ENCODE measurements at places on chromosomes 3 and 15. TPM values are rescaled to one million over a fixed set of nuclear protein-coding genes. Genes with fewer than 3 reads are reported as not detected.

DNA sequence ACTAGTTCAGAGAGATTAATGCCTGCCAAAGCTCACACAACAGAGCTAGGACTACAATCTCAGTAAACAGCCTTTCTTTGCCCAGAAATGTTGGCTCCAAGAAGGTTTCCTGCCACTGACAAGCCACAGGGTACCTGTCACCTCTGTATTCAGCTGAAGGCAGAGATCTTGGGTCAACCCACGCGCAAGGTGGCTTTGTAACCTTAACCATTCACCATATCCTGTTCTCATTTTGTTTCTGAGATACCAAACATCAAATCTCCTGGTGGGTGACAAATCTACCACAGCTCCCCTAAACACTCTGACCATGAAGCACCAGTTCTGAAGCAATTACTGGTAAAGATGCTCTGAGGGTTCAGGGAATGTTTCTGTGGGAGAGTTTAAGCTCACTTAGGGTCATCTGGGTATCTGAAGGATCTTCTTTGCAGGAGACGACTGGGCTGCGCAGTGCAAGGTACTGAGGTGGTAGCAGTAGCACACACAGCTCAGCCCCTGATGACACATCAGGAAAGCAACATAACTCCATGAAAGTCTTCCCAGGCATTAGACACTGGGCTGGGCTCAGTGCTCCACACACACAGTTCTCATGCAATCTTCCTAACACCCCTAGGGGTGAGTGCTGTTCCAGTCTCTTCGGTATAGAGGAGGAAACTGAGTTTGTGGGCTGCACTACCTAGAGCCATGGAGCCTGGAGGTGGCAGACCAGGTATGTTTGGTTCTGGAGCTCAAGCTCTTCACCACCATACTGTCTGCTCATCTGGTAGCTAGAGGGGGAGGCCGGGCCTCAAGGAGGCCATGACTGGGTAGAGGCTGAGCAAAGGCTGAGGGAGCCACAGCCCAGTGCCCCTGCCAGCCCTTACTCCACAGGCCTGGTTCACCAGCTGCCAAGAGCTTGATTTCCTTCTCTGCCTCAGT, 7.7 kb downstream of the CXCR6 start:
- H3K27me3 ChIP-seq = no peaks in the 10 kb centered on the region
- H3K27ac ChIP-seq = no peak overlapping the region
- H3K4me3 ChIP-seq = no peak overlapping the region
- H3K4me1 ChIP-seq = no peaks in the 10 kb centered on the region

The FILIP1L gene
- total RNA-seq = 0.24 TPM

The KCNMB2 gene
- not detected for total RNA-seq

- peak overlapping the region; percentile 79 for H3K27ac ChIP-seq
- no peak for DNase-seq
- H3K4me1 ChIP-seq = peaks cover 51% of the 10 kb centered on the region
- H3K36me3 ChIP-seq = no peaks in the 10 kb centered on the region
- peak overlapping the region; percentile 57 for H3K4me3 ChIP-seq
These were observed 815 bp downstream of the BCL2A1 start for GRCh38 chr15:79970181-79970580.

The RAB6B gene
- total RNA-seq = not detected

- no peak for DNase-seq
- H3K27me3 ChIP-seq = no peaks in the 10 kb centered on the region
- H3K4me3 ChIP-seq = no peak overlapping the region
These were observed 38.2 kb upstream of the SNRK start for GRCh38 chr3:43248185-43248583.

The ACP3 gene
- 0.39 TPM for total RNA-seq

- peaks cover 3% of the 10 kb centered on the region for H3K27me3 ChIP-seq
- DNase-seq = no peak
- no peak overlapping the region for H3K27ac ChIP-seq
- no peak overlapping the region for H3K4me3 ChIP-seq
These were observed 58.6 kb downstream of the MB21D2 start for GRCh38 chr3:192858849-192859585.

The CHRNA3 gene
- total RNA-seq = not detected

- no peak for DNase-seq
- no peak overlapping the region for H3K27ac ChIP-seq
- no peak overlapping the region for H3K4me3 ChIP-seq
These were observed 318.4 kb upstream of the COL8A1 start for GRCh38 chr3:99319961-99320360.

DNA sequence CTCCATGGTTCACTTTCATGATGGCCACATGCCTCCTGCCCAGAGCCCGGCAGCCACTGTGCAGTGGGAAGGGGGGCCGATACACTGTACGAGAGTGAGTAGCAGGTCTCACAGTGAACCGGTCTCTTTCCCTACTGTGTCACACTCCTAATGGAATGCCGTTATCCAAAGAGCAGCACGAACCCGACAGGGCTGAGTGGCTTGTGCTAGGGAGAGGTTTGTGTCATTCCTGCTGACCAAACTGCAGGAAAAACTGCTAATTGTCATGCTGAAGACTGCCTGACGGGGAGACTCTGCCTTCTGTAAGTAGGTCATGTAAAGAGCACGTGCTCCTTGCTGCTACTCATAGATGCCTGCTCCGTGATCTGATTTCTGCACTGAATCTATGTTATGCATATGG, 105.1 kb downstream of the ARPP21 start:
- no peak for DNase-seq
- H3K4me1 ChIP-seq = peaks cover 16% of the 10 kb centered on the region
- no peak overlapping the region for H3K4me3 ChIP-seq
- no peak overlapping the region for H3K27ac ChIP-seq

DNA sequence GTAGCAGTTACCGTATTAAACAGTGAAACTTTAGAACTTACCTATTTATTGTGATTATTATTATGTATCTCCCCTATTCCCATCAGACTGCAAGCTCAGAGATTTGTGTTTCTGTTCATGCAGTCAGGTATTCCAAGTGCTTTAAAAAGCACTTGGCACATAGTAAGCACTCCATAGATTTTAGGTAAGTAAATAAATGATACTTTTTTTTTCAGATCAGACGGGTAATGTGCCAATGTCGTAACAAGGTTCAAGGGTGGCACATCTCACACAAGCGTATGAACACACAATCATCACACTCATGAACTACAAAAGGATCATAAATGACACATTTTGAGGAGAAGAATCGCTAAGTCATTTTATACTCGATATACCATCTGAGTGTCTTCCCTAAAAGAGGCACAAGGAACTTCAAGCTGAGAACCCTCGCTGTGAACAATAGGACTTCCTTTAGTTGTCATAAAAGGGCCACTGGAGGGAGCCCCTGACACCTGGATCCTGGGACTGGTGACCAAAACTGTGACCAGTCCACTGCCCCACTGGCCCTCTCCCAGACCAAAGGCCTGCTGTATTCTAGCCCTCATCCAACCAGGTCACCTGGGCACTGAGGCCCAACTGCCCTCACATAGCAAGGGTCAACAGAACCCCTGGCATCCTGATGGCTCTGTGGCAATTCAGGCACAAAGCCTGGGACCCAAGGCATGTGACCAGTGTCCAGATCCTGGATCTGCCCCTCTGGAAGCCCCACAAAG, 32.1 kb downstream of the KIF9 start:
- H3K27ac ChIP-seq = no peak overlapping the region
- no peaks in the 10 kb centered on the region for H3K36me3 ChIP-seq
- no peak overlapping the region for H3K4me3 ChIP-seq
- H3K4me1 ChIP-seq = no peaks in the 10 kb centered on the region
- DNase-seq = no peak

- no peaks in the 10 kb centered on the region for H3K36me3 ChIP-seq
- H3K27ac ChIP-seq = peak overlapping the region; percentile 87
- no peak overlapping the region for H3K4me3 ChIP-seq
- H3K4me1 ChIP-seq = peaks cover 60% of the 10 kb centered on the region
- H3K27me3 ChIP-seq = no peaks in the 10 kb centered on the region
These were observed 12.6 kb downstream of the SLC12A6 start for GRCh38 chr15:34324933-34325332.

- no peak for DNase-seq
- H3K27ac ChIP-seq = no peak overlapping the region
- no peaks in the 10 kb centered on the region for H3K36me3 ChIP-seq
- H3K4me1 ChIP-seq = no peaks in the 10 kb centered on the region
These were observed 227.2 kb upstream of the ROBO2 start for GRCh38 chr3:76812649-76813242.

DNA sequence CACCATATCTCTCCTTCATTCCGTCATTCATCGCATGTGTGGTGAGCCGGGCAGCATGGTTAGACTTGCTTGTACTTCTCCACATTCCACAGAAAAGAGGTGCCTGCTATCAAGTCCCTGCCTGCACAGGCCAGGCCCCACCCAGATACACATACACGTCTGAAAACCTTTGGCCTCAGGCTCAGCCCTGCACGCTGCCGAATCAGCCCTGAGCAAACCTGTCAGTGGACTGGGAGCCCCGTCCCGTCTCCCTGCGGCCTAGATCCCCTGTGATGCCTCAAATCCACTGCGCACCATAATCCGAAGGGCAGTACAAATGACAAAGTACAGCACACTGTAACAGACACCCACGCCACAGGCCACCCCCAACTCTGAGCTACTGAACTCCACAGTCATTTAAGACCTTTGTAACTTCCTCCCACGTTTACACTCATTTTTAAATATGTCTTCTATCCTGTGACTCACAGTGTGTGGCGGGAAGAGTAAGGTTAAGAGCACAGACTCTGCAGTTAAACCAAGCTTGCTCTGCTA, 67.1 kb downstream of the MB21D2 start:
- DNase-seq = no peak
- H3K4me3 ChIP-seq = no peak overlapping the region
- no peaks in the 10 kb centered on the region for H3K4me1 ChIP-seq

DNA sequence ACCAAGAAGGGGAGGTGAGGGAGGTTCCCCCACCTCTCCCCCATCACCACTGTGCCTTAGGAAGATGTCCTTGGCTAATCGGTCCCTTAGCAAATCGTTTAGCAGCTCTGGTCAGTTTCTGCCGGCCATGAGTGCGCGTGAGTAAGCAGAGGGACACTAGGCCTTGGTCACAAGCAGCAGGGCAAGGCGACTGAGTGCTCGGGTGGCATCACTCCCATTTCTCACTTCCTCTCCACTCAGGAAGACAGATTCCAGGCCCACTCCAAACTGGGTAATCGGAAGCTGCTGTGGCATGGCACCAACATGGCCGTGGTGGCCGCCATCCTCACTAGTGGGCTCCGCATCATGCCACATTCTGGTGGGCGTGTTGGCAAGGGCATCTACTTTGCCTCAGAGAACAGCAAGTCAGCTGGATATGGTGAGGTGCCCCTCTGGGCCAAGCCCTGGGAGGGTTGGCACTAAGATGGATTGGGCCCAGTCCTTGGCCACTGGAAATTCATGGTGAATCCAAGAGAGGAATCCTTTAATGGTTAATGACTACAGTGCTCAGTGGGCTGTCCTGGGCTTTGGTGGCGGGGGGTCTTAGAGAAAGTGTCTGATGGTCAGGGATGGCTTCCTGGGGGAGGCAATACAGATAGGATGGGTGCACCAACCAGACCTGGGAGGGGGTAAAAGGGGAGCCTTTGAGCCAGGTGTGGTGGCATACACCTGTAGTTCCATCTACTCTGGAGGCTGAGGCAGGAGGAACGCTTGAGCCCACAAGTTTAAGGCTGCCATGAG, 4.0 kb downstream of the PARP3 start:
- H3K36me3 ChIP-seq = no peaks in the 10 kb centered on the region
- no peak overlapping the region for H3K27ac ChIP-seq
- no peak overlapping the region for H3K4me3 ChIP-seq
- no peak for DNase-seq

The IQCH gene
- 2.2 TPM for total RNA-seq

The ITGB5 gene
- total RNA-seq = 1.4 TPM

DNA sequence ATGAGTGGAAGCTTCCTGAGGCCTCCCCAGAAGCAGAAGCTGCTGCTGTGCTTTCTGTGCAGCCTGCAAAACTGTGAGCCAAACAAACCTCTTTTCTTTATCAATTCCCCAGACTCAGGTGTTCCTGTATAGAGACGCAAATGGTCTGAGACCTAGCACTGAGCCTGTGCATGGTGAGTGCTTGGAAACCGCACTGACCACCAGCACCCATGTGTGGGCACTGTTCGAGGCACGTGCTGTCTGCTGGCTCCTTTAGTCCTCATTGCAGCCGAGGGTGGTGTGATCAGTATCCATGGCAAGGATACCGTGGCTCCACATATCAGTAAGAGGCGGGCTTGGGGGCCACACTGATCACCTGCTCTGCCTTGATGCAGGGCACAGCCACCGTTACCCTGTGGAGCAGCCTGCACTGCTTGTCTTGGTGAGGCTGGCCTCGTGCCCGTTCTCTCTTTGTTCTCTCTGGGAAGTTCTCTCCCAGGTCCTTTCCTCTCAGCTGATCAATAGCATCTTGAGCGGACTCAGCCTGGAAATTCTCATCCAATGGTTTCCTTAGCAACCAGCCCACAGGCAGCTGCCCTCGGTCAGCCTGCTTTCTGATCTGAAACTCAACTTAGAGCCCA, 101.0 kb downstream of the PLXNA1 start:
- peaks cover 7% of the 10 kb centered on the region for H3K27me3 ChIP-seq
- H3K4me1 ChIP-seq = no peaks in the 10 kb centered on the region
- H3K36me3 ChIP-seq = no peaks in the 10 kb centered on the region
- H3K27ac ChIP-seq = no peak overlapping the region
- no peak overlapping the region for H3K4me3 ChIP-seq
- no peak for DNase-seq

- H3K27ac ChIP-seq = no peak overlapping the region
- H3K4me1 ChIP-seq = peaks cover 10% of the 10 kb centered on the region
- no peaks in the 10 kb centered on the region for H3K27me3 ChIP-seq
- H3K4me3 ChIP-seq = no peak overlapping the region
These were observed 124.5 kb downstream of the CACNA1D start for GRCh38 chr3:53618936-53619335.

- no peak for DNase-seq
- H3K27me3 ChIP-seq = no peaks in the 10 kb centered on the region
- H3K36me3 ChIP-seq = peaks cover 8% of the 10 kb centered on the region
- H3K27ac ChIP-seq = peak overlapping the region; percentile 89
These were observed 41.1 kb downstream of the USP3 start for GRCh38 chr15:63545520-63545919.

GRCh38 chr3:149548669-149549065, 74.2 kb downstream of the TM4SF4 start:
- H3K27ac ChIP-seq = no peak overlapping the region
- DNase-seq = no peak
- no peaks in the 10 kb centered on the region for H3K27me3 ChIP-seq
- no peaks in the 10 kb centered on the region for H3K36me3 ChIP-seq
- no peaks in the 10 kb centered on the region for H3K4me1 ChIP-seq
- no peak overlapping the region for H3K4me3 ChIP-seq

The CCDC9B gene
- total RNA-seq = 2.8 TPM

DNA sequence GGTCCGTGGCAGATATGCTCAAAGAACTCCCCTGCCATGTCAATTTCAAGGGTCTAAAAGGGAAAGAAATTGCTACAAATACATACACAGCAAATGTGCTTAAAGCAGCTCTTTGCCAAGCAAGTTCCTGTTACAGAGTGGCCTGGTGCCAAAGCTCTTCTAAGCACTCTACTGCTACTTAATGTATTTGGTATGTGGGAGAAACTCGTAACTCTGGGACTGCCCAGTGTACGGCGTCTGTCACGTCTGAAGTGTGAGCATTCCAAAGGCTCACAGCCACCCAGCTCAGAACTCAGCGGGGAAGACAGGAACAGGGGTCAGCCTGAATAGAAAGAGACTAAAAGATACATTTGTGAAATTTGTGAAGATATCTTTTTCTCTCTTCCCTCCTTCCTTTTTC, 54.6 kb downstream of the RBMS3 start:
- no peak overlapping the region for H3K27ac ChIP-seq
- no peaks in the 10 kb centered on the region for H3K36me3 ChIP-seq
- H3K4me1 ChIP-seq = no peaks in the 10 kb centered on the region
- no peak for DNase-seq

The ATP13A5 gene
- total RNA-seq = 0.12 TPM

The GOLGA6A gene
- total RNA-seq = 1.0 TPM

- H3K4me1 ChIP-seq = no peaks in the 10 kb centered on the region
- no peak overlapping the region for H3K4me3 ChIP-seq
- no peak overlapping the region for H3K27ac ChIP-seq
- H3K36me3 ChIP-seq = no peaks in the 10 kb centered on the region
These were observed 174.5 kb downstream of the CACNA1D start for GRCh38 chr3:53668872-53669271.

Data from B cell (primary cell).